ENCODE measurements at places on chromosomes 7 and 10.

DNA sequence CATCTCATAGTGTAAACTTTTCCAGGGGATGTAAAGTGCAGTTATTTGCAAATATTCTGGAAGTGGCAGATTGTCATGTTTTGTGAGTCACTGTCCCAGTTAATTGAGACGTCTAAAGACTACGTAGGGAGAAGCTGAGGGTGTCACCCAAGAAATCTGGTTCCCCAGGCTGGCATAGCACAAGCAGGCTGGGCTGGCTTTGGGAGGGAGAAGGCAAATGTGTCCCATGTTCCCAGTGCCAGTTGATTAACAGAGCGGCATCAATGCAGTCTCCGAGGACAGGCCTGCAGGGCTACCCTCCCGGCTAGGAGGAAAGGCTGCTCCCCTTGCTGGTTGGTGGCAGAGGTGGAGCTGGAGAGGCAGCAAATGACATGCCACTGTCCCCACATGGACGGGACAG lies 388.3 kb upstream of the MKI67 start:
- DNase-seq = no peak

GRCh38 chr10:5354068-5354467 lies 10.7 kb upstream of the UCN3 start:
- no peak for DNase-seq

DNA sequence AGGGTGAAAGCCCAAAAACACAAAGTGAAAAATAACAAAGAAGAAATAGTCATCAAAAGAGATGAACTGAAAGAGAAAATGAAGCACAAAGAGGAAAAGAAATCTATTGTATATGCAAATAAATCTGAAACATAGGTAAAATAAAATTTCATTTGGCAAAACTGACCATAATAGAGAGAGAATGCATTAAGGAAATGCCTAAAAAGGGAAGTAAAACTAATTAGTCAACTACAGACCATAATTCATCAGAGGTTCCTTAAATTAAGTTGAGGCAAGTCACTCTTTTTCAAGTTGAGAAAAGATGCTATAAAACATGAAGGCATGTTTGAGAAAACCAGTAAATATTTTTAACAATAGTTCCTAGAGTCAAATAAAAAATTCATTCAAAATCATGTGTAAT lies 233.3 kb downstream of the LRRN3 start:
- DNase-seq = no peak

DNA sequence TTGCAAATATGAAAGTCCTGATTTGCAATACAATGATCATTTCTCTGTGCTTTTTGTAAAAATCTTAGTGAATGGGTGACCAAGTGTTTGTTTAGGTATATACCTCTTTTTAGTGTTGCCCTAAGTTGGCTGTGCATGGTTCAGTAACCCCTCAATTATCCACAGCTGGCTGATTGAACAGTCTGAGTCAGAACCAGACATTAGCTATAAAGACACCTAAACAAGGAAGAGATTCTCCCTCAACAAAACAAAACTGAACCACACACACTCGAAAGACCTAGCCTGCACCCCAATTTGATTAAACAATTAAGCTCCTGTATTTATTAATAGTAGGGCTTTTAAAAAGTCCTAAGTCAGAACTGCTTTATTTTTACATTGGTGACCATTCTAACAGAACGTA lies 2.8 kb downstream of the RSBN1L start:
- no peak for DNase-seq

- DNase-seq = no peak
These were observed 83.1 kb downstream of the ZNF248 start for GRCh38 chr10:37774351-37774750.

- no peak for DNase-seq
These were observed 887.6 kb downstream of the NRG3 start for GRCh38 chr10:82762641-82763040.

- DNase-seq = peak; percentile 27
These were observed 42.8 kb downstream of the WIPI2 start for GRCh38 chr7:5232874-5233273.

DNA sequence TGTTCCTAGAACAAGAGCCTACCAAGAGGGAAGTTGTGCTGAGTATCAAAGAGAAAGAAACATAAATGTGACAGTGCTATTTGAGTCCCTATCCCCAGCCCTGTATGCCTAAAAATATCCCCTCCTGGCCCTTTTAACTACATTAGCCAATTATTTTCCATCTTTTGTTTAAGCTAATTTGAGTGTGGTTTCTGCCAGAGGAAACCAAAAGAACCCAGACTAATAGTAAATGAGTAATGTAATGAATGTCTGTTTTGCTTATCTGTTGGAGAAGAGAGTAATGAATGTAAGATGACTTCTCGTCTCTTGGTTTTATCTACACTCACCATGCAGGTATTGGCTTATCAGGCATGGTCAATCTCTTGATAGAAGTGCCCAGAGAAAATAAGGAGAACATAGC lies 134.4 kb upstream of the CDK1 start:
- no peak for DNase-seq

DNA sequence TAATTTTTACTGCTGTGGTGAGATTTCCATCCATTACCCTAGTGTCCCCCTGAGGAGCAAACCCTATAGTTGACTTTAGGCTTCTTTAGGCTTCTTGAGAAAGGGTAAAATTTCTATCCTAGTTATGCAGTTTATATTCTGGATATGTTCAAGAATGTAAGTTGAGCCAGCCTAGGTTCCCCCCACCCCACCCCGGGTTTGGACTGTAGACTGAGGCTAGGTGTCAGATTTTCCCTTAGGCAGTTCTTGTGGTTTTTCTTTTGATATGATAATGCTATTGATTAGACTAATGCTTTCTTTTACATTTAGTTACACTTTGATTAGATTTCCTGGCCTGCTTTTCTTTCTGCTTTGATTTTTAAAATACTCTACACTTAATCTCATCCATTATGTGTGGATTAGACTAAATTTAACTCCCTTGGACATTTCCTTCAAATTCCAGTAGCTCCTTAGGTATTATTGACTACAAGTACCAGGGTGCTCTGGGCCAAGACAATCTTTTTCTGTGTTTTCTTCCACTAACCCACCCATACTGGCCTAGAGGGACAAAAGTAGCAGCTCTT lies 37.7 kb downstream of the NRF1 start:
- DNase-seq = no peak

GRCh38 chr7:102842284-102842683 lies 70.5 kb upstream of the LRRC17 start:
- no peak for DNase-seq

- DNase-seq = no peak
These were observed 93.2 kb downstream of the ZRANB1 start for GRCh38 chr10:125035136-125035535.

DNA sequence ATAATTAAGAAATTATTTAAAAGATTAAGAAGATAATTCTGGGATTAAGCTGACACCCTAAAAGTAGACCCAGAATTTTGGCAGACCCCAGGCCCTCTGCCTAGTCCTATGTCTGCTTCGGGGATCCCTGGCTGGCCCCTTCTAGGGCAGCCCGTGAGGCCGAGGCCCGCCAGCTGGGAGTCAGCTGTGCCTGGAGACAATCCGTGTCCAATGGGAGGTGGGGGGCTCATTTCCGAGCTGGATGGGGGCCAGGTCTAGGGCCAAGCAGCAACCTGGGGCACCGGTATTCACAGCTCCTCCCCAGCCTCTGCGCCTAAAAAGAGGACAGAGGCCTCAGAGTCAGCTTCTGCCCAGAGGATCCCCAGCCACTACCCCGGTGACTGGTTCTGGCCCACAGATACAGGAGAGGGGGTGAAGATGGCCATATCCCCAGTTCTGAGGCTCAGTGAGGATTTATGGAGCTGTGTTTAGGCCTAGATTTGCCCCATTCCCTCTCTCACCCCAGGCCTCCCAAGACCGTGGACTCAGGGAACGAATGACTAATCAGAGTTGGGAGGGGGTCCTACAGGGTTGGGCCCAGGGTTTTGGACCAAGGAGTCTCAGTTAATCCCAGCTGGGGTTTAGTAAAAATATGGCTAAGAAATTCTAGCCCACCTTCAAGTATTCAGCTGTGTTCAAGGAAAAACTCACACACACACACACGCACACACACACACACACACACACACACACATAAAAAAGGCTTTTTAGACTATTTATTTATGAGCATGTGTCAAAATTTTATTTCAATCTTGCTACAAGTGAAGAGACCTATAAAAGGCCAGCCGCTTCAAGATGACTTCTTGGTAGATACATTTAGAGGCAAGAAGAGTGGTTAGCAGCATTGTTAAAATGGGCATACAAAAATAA lies 37.4 kb upstream of the LBX1 start:
- no peak for DNase-seq

GRCh38 chr7:29976266-29976665 lies 13.3 kb downstream of the SCRN1 start:
- no peak for DNase-seq

GRCh38 chr7:149573519-149573918 lies 75.9 kb upstream of the ZNF746 start:
- no peak for DNase-seq

DNA sequence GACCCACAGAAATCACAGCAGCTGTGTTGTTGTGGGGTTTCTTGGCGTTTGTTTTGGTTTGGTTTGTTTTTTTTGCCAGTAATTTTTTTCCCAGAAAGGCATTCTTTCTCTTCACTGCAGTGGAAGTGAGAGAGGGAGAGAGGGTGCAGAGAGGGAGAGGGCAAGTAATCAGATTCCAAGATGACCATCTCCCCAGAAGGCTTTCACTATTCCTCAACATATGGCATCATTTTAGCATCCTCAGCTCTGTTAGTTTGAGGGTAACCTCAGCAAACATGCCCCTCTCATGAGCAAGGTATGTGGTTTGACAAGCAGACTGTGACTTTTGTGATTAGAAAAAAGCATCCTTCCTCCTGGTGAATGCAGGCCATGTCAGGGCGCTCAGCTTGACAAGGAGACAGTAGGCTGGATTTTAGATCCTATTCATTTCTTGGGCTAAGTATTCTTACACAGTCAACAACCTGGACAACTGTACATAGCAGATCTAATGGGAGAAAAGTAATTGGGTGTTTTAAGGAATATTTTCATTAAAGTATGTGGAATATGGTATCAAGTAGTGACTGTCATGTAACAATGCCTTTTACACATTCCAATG lies 86.3 kb upstream of the PIK3CG start:
- DNase-seq = no peak

DNA sequence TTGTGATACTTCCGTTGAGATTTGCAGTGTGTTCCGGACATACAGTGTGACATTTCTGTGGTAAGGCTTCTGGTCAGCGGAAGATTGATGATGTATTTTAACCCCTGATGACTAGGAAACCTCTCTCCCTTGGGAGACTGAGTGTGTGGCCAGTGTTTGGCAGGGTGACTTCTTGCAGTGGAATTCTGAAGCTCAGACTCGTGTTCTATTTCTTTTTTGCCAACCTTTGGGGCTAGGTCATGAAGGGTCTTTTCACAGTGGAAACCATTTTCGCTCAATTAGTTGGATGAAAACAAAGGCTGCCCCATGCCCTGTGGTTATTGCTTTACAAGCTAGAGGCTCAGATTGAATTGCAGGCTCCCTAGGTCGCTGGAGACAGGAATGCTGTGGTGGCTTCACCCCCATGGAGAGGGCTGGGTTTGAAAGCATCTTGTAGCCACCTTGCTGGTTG lies 288.9 kb downstream of the BBS9 start:
- DNase-seq = no peak

DNA sequence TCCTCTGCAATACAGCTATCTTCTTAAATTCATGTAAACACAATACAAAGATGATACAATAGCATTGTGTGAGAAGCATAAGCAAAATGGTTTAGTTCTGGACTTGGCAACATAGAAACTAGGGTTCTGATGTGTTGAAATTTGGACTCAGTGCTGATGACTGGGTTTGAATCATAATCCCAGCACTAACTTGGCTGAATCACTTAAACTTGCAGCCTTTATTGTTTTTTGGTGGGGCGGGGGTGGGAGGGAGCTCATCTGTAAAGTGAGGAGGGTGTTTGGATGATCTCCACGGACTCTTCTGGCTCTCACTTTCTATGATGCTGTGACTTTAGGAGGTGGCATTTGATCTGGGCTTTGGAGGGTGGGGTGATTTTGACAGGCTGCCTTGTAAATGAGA lies 158.2 kb downstream of the WNT2 start:
- DNase-seq = no peak

GRCh38 chr7:1085266-1085665 lies 2.6 kb upstream of the GPER1 start:
- no peak for DNase-seq

GRCh38 chr10:5281356-5281755 lies 83.4 kb upstream of the UCN3 start:
- DNase-seq = no peak

- DNase-seq = no peak
These were observed 44.4 kb downstream of the PFKFB3 start for GRCh38 chr10:6247041-6247712.

DNA sequence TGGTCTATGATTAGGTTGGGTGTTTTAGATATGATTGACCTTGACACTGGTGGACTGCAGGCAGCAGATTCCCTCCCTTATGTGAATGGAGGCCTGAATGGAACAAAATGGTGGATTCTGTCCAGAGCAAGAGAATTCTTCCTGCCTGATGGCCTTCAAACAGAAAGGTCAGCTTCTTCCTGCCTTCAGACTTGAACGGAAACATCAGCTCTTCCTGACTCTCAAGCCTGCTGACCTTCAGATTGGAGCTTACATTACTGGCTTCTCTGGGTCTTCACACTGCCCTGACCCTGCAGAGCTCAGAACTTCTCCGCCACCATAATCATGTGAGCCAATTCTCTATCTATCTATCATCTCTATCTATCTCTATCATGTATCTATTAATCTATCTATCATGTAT lies 111.6 kb downstream of the RAMP3 start:
- no peak for DNase-seq

DNA sequence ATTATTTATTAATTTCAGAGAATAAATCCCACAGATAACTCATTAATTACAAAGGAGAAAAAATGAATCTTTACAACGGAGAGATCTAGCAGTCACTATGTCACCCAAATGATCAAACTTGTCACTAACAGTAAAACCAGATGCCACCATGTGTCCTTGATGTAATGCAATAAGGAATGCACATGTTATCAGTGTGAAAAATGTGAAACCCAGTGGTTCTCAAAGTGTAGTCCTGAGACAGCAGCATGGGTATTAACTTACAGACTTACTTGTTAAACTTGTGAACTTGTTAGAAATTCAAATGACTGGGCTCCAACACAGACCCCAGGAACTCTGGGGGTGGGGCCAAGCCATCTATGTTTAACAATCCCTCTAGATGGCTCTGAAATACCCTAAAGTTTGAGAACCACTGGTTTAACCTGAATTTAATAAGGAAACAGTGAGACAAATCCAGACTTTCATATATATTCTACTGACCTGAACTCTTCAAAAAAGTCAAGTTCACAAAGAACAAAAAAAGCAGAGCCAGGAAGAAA lies 77.4 kb downstream of the RNLS start:
- DNase-seq = no peak
